ENCODE measurements at places on chromosomes 7 and 10. TPM values are rescaled to one million over a fixed set of nuclear protein-coding genes. Genes with fewer than 3 reads are reported as not detected.

Gene NKX1-2
- total RNA-seq: not detected

Gene RPEL1
- total RNA-seq: not detected

Gene MRC1
- total RNA-seq: 9.5 TPM

Gene AKR1C3
- total RNA-seq: 6.0 TPM

Gene TSPAN33
- 6.5 TPM for total RNA-seq

Gene THSD7A
- 46.4 TPM for total RNA-seq

Gene LRRN3
- 41.4 TPM for total RNA-seq
